ENCODE measurements at places on chromosomes 12 and 14.

DNA sequence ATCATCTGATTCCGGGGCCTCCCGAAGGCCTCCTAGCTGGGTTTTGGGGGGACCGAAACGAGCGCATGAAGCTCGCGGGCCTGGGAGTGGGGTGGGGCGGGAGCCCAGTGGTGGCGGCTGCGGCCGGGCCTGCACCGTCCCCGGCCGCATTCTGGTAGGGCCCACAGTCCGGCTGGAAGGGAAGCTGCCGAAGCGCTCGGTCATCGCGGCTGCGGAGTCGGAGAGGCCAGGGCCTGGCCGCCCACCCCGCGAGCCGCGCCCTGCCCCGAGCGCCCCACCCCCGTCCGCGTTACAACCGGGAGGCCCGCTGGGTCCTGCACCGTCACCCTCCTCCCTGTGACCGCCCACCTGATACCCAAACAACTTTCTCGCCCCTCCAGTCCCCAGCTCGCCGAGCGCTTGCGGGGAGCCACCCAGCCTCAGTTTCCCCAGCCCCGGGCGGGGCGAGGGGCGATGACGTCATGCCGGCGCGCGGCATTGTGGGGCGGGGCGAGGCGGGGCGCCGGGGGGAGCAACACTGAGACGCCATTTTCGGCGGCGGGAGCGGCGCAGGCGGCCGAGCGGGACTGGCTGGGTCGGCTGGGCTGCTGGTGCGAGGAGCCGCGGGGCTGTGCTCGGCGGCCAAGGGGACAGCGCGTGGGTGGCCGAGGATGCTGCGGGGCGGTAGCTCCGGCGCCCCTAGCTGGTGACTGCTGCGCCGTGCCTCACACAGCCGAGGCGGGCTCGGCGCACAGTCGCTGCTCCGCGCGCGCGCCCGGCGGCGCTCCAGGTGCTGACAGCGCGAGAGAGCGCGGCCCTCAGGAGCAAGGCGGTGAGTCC is at the start of gene KLC1:
Gene KLC1 (plus strand): TSS at position 528 of the 819 bp plus-strand sequence. CDS start 25,354 bp downstream, outside the sequence.
- DNase-seq: no peak

GRCh38 chr12:51811203-51812202 is 37.0 kb downstream of the FIGNL2 start:
- no peak for DNase-seq

- no peak for DNase-seq
Observed at GRCh38 chr14:55902241-55902640, 216.0 kb upstream of the PELI2 start.

GRCh38 chr14:51774209-51774608 is 86.2 kb upstream of the GNG2 start:
- no peak for DNase-seq

- DNase-seq: no peak
Observed at GRCh38 chr12:50862316-50862715, 19.6 kb downstream of the TMPRSS12 start.

GRCh38 chr12:7072554-7072953 is 12.0 kb downstream of the C1S start:
- no peak for DNase-seq

- DNase-seq: no peak
Observed at GRCh38 chr12:104136577-104136976, 1.4 kb downstream of the NFYB start.

GRCh38 chr14:24307575-24308341 is at the start of gene CIDEB:
CIDEB (minus strand) TSS chr14:24307977; CDS start chr14:24307858, 119 bp downstream.
- DNase-seq: no peak

DNA sequence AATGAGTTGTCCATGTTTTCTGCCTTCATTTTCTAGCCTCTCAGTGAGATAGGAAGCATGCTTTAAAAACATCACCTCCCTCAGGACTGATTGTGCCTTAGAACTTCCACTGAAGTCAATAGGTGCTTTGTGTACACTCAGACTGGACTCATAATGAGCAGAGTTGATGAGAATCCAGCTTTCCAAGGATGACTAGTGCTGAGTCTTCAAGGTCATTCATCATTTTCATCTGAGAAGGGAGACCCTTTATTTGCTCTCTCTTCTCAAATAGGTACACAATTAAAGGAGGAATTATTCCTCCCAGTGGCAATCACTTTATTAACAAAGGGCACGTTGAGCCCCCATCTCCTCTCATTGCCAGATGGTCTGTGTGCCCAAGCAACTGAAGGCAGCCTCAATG is 210.9 kb upstream of the PRKD1 start:
- DNase-seq: no peak

DNA sequence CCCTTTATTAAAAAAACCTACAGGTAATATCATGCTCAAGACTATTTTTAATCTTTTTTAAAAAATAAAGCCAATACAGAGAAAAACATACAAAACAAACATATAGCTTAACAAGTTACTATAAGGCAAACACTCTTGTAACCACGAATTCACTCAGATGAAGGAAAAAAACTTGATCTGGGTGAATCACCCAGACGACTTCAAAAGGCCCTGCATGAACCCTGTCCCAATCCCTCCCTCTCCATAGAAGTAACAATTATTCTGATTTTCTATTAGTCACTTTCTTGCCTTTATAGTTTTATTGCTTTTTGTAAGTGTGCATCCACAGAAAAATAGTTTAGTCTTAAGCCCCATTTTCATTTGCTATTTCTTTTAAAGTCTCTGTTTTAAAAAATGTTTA is 72.6 kb downstream of the LRP6 start:
- no peak for DNase-seq

DNA sequence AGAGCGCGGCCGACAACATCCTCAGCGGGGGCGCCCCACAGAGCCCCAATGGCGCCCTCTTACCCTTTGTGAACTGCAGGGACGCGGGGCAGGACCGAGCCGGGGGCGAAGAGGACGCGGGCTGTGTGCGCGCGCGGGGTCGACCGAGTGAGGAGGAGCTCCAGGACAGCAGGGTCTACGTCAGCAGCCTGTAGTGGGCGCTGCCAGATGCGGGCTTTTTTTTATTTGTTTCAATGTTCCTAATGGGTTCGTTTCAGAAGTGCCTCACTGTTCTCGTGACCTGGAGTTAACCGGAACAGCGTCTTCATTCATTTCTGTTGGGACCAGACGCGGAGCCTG is 103.8 kb upstream of the FKBP4 start:
- peak; percentile 46 for DNase-seq

GRCh38 chr12:5391653-5392052 is 40.3 kb upstream of the NTF3 start:
- DNase-seq: no peak

DNA sequence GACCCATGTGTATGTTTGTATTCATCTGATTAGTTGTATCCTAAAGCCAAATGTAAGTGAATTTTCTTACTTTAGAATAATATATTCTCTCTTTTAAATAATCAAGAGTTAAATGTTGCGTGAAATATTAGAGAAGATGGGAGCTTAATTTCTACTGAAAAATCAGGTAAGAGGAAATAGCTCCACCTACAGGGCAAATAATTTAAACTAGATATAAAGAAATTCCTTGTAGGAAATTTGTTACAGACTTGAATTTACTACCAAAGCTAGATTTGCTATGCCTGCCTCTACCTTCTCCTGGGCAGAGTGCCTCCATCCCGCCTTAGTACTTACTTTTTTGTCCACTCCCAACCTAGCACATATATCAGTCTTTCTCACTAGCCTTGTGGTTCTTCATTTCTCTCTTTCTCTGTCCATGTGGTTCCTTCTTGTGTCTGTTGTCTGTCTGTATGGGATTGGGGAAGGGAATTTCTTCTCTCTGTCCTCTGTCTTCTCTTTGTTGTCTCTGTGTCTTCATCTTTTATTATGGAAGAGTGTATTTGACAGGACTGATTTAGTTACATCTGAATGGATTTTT is 44.7 kb downstream of the PALS1 start:
- no peak for DNase-seq

DNA sequence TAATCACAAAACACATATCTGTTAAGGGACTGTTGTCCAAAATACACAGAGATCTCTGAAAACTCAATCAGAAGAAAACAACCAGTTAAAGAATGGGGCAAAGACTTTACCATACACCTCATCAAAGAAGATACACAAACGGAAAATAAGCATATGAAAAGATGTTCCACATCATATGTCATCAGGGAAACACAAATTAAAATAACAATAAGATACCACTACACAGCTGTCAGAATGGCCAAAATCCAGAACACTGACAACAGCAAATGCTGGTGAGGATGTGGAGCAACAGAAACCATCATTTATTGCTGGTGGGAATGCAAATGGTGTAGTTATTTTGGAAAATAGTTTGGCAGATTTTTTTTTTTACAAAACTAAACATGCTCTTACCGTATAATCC is 220.5 kb upstream of the FOXN3 start:
- no peak for DNase-seq

DNA sequence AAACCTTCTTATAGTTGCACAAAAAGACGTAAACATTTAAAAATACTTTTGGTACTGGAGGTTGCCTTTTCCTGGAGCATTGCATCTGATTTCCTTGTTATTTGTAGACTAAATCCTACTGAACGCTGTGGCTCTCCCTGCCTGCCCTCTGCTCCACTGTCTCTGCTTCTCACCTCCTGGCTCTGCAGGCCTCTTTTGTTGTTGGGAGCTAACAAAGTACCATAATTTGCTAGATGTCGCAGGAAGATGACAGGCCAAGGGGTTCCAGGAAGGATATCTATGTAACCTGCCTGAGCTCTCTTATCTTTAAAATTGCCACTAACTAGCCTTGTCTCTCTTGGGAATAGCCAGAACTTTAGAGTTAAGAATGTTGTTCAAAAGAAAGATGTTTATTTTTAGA is 21.4 kb downstream of the SYNE2 start:
- no peak for DNase-seq

DNA sequence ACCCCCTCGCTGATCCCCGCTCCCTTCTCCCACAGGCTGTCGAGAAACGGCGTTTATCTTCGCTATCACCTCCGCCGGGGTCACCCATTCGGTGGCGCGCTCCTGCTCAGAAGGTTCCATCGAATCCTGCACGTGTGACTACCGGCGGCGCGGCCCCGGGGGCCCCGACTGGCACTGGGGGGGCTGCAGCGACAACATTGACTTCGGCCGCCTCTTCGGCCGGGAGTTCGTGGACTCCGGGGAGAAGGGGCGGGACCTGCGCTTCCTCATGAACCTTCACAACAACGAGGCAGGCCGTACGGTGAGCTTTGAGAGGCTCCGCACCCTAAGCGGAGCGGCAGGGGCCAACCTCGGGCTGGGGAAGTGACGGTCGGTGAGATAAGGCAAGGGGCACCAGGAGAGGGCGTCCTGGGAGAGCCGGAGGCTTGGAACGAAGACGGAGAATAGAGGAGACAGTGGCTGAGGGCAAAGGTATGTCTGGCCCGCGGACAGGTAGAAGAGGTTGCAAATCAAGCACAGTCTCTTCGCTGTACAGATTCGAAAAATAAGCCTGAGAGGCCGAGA is 2.3 kb downstream of the WNT1 start:
- peak; percentile 49 for DNase-seq

DNA sequence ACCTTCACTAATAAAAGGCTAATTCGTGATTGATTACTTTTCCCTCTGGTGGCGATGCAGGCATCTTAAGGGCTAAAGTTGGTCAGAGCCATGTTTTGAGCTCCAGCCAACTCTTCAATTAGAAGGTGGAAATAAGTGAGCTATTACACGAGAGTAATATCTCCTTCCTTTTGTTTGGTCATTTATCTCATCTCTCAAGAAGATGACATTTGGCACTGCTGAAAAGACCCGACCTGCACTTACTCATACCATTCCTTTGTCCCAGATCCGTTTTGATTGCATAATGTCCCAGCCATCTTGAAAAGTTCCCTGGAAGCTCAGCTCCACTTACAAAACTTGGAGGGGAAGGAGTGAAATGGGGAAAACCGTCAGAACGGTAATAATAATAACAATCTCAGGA is 316.2 kb downstream of the VRK1 start:
- DNase-seq: no peak

DNA sequence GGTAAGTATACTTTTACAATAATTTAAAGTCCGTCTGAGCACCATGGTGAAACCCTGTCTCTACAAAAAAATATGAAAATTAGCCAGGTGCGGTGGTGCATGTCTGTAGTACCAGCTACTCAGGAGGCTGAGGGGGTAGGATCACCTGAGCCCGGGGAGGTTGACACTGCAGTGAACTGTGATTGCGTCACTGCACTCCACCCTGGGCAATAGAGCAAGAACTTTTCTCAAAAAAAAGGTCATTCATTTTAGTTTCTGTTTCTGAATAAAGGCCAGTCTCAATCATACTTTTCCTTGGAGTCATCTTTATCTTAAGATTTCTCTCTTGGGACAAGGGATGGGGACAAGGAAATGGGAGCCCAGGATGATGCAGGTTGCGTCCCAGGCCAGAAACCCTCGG is 12.9 kb downstream of the ANKRD13A start:
- no peak for DNase-seq

DNA sequence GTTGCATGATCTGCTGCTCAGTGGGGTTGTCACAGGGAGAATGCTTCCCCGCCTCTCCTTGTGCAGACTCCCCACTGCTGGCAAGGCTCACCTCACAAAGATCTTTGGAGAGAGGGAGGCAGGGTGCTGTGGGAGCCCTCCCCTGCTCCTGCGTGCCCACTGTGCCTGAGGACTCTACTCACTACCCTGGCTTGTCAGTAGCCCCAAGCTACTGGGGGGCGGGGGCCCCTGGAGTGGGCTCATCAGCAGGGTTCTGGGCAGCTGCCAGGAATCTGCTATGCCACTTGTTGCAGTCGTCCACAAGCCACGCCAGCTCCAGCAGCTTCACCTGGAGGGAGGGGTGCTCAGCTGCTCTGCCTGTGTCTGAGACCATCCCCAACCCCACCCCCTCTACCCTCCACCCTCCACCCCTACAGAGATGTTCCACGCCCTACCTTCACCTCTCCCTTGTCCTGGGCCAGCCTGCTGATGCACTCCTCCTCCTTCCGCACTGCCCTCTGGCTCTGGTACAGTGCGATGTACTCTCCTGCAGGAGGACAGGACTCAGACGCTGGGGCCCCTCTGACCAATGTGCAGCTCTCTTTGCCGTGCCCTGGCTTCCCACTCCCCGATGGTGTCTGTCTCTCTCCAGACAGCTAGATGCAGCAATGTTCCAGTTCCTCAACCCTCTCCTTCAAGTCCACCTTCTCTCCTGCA is 14.2 kb upstream of the BLTP3B start:
- no peak for DNase-seq

- DNase-seq: no peak
Observed at GRCh38 chr14:70002589-70003346, 123.6 kb downstream of the SMOC1 start.

DNA sequence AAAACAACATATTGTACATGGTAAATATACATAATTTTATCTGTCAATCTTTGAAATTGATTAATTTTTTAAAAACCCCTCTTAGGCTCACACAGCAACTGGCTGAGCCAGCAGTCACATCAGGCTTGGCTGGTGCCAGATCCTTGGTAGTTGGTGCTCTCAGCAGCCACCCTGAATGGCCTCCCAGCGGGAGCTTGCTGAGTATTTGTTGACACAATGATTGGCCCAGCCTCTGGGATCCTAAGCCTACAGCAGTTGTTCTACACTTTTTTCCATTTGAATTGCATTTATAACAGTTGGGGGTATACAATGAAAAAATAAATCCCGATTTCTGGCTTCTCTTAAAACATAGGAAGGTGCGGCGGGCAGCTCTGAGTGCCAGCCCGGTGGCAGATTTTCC is 11.1 kb downstream of the PRKAB1 start:
- DNase-seq: no peak

DNA sequence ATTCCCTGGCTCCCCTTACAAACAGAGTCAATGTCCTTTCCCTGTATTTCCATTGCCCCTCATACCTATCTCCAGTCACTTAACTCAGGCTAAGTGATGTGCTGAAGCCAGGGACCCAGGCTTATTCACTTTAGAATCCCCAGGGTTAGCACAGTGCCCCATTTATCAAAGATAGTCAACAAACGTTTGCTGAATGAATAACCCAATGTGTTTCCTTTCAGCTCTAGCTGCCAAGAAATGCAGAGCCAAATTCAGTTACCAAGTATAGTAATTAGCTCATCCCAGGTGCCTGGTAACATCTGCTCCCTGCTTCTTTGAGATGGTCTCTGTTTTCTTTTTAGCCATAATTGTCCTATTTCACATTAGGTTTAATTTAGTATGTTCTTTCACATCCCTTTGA is 189.5 kb downstream of the PHLDA1 start:
- DNase-seq: no peak

Data from GF-D8 (cell line).